CD8-positive, alpha-beta memory T cell (primary cell): ENCODE measurements at places on chromosomes 16 and 17. TPM values are rescaled to one million over a fixed set of nuclear protein-coding genes. Genes with fewer than 3 reads are reported as not detected.

TP53TG3B gene
- total RNA-seq, result not detected

RBFOX1 gene
- total RNA-seq, result not detected

BRIP1 gene
- 11.7 TPM for total RNA-seq

TMC5 gene
- not detected for total RNA-seq

TBC1D26 gene
- total RNA-seq, result 0.20 TPM

IL17C gene
- 0.22 TPM for total RNA-seq

C16orf87 gene
- 22.8 TPM for total RNA-seq

CCL8 gene
- not detected for total RNA-seq

TNK1 gene
- 5.8 TPM for total RNA-seq

ABI3 gene
- 48.5 TPM for total RNA-seq

PYY gene
- total RNA-seq, result not detected

KRT222 gene
- not detected for total RNA-seq

ALOX12 gene
- not detected for total RNA-seq

HOXB4 gene
- total RNA-seq, result 3.7 TPM

FKBP10 gene
- total RNA-seq, result 1.5 TPM

CCL16 gene
- not detected for total RNA-seq

CPHXL2 gene
- not detected for total RNA-seq

LGALS9B gene
- not detected for total RNA-seq

SOST gene
- total RNA-seq, result not detected

C17orf78 gene
- not detected for total RNA-seq
